ENCODE measurements at places on chromosomes 11 and 22.

DNA sequence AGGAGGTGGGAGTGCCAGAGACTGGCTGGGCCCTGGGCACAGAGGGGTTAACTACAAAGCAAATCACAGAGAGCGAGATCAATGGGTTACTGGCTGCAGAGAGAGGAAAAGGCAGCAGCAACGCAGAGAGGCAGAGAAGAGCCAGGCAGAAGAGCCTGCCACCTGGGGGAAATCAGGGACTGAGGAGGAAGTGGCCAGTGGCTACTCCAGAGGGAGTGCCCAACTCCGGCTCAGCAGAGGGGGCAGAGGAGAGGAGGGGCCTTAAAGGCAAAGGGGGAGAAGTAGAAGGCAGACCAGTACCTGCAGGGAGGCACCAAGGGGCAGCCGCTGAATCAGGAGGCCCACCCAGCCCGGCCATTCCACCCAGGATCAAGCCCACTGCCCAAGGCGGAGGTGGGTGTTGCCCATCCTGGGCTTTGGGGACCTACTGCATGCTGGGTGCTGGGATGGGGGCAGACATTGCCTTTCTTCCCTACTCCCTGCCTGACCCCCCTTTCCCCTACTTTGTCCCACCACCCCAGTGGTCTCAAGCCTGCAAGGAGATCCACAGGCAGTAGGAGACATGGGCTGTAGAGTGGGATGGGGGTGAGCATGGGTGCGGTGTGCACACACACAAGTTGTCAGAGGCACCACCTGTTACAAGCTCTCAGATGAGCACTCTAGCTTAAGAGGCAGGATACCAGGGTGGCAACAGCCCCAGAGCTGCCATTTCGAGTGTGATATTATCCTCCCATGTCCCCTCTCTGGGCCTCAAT is 926 bp upstream of the GALR3 start:
- DNase-seq, result no peak

GRCh38 chr11:75810637-75811390 is 4.2 kb upstream of the UVRAG start:
- DNase-seq, result no peak

GRCh38 chr11:102435688-102436087 is 16.9 kb downstream of the TMEM123 start:
- no peak for DNase-seq

DNA sequence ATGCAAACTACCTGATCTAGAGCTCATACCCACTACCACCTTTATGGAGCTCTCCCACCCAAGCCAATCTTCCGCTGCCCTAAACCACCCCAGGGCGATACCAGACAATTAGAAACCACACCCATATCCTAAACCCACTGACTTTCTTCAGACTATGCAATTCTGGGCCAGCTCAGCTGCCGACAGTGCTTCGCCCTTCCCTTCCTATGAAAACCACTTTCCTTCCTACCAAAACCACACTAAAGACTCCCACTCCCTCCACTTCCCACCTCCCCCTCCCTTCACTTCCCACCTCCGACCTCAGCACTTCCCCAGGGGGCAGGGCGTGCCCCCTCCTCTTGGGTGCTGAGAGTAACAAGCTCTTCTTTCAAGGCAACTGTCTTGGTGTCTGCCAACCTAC is 25.1 kb downstream of the B3GAT1 start:
- DNase-seq, result no peak

GRCh38 chr11:12141283-12141682 is 30.9 kb downstream of the MICAL2 start:
- DNase-seq, result no peak

GRCh38 chr22:46107753-46108563 is 42.4 kb upstream of the PPARA start:
- no peak for DNase-seq

GRCh38 chr11:10628508-10629236 is 60.2 kb upstream of the LYVE1 start:
- no peak for DNase-seq

- DNase-seq, result no peak
Measured at GRCh38 chr11:19239039-19239438, 1.7 kb downstream of the E2F8 start.

DNA sequence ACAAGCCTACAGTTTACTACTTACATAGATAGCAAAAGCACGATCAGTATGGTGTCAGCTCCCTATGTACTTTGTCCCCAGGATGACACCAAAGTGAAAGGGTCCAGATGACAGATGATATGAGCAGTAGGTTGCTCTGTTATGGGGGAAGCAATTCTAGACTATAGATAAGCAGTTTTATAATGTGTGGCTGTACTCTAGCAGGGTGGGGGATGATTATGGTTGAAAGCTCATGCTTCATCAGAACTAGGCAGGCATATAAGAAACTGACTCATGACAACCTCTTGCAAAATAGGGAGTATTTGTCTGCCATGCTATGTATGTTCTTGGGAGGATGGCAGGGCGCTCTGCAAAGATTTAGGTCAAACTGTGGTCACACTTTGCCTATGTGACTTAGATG is 158.2 kb upstream of the ZBED5 start:
- DNase-seq, result no peak

DNA sequence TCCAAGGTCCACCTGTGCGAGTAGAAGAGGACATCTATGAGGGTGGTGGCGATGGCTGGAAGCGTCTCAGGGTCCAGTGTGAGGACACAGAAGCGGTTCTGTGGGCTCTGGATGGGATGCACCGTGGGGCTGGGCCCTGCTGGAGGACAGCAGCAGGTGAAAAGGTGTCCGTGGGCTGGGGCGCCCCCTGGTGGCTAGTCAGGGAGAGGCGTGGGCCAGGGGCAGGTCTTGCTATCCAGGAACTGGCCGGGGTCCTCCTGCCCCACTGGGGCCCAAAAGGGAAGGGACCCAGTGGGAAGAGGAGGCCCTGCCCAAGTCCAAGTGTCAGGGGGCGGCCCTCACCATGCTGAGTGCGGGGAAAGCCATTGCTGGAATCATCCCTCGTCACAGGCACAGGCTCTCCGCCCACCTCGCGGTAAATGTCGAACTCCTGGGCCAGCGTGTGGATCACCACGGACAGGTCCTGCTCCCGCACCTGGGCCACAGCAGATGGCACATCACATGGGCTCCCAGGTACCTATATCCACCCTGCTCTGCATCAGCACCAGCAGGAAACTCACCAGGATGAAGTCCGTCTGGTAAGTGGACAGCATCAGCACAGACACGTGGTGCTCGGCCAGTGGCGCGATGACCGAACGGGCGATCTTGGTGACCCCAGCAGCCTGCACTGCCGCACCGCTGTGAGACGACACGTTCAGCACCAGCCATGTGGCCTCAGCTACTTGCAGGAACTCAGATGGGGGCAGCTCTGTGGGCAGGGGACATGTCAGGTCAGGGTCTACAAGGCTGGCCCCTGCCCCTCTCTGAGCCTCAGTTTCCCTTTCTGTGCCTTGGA is 2.3 kb downstream of the CASTOR1 start:
- no peak for DNase-seq

DNA sequence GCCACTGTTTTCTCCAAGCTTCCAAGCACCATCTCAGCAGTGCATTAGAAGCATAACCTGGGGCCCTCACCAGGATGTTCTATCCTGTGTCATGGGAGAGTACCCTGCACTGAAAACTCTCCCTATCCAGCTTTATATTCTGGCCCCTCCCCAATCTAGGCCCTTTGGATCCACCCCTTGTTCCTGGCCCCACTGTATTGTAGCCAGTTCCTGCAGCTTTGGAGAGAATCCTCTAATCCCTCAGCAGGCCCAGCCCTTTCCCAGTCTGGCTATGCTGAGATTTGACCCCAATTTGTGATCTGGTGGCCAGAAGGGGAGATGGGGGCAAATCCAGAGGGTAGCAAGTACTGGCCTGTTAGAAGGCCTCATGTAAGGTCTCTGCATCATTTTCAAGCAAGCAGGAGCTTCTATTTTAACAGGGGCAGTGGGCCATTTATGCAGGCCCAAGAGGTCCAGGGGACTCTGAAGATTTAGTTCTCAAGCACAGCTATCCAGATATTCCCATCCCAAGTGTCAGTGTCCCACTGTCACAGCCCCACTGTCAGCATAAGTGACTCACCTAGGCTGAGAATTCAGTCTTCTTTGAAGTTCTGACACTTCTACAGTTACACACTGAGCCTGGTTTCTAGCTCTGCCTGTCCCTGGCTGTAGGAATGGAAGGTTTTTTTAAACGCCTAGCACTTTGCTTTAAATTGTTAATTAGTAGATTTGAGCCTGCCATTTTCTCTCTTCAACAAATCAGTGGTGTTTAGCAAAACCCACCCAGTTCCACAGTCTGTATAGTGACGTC is 589.5 kb upstream of the CADM1 start:
- no peak for DNase-seq

- no peak for DNase-seq
Measured at GRCh38 chr11:123260511-123261211, 65.6 kb upstream of the CLMP start.

- no peak for DNase-seq
Measured at GRCh38 chr11:14555818-14556217, 35.6 kb upstream of the PSMA1 start.

GRCh38 chr11:73584831-73585230 is 13.1 kb downstream of the FAM168A start:
- no peak for DNase-seq

DNA sequence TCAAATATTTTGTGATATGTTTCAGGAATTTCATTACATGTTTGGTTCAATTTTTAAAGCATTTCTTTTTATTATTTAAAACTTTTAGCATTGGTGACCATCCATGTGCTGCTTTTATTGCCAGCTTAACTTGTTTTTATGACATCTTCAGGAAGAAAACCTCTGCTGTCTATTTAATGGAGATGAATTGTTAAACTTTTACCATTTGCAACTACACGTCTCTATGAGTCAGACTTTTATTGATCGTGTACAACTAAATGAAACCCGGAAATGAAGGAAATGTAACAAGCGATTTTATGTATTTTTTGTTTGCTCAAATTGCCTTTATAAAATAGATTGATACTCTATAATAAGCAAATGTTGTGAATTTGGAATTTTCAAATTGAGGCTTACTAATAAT is 113.0 kb downstream of the PTPRJ start:
- no peak for DNase-seq
